Activated T-helper 2 cell treated with anti-CD3 and anti-CD28 coated beads, Interferon-gamma antibody, Interleukin-2, Interleukin-4, amounts not matched to agents 10 μg/mL and 5 μg/mL and 100 μg/mL, durations not matched to agents 14 hours and 24 hours and 36 hours (primary cell): ENCODE measurements at places on chromosomes 6 and 20. TPM values are rescaled to one million over a fixed set of nuclear protein-coding genes. Genes with fewer than 3 reads are reported as not detected.

DNA sequence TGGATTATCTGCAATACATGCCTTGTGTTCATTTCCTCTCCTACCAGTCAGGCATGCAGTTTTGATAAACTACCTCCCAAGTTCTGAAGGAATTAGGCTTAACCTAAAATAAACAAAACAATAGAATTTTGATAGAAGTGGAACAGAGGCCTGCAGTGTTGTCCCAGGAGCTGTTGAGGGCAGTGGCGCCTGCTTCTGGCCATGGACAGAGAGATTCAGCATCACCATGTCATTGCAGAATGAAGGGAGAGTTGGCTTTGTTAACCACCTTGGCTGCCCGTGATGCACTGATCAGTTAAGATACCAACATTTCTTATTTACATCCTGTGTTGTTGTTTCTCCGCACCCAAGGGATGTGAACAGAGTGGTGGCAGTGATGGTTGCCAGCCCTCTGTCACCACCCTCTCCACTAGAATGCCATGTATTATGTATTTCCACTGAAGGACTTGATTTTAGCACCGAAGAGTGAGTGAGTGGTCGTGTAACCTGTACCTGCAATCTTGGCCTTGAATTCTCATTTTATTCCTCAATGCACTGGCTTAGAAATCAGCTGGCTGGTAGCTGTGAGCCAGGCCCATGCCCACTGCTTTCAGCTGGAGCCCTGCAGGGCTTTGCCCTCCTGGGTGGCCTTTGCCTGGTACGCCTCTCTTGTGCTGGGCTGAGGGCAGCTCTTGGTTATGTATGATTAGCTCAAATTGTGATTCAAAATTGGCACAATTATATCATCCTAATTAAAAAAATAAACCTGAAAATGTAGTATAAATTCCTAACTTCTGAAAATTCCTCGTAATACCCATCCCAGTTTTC is 56.5 kb downstream of the SHLD1 start:
- no peak for DNase-seq
- peaks cover 5% of the 10 kb centered on the region for H3K36me3 ChIP-seq
- no peaks in the 10 kb centered on the region for H3K27me3 ChIP-seq
- H3K4me1 ChIP-seq, result peaks cover 20% of the 10 kb centered on the region

DNA sequence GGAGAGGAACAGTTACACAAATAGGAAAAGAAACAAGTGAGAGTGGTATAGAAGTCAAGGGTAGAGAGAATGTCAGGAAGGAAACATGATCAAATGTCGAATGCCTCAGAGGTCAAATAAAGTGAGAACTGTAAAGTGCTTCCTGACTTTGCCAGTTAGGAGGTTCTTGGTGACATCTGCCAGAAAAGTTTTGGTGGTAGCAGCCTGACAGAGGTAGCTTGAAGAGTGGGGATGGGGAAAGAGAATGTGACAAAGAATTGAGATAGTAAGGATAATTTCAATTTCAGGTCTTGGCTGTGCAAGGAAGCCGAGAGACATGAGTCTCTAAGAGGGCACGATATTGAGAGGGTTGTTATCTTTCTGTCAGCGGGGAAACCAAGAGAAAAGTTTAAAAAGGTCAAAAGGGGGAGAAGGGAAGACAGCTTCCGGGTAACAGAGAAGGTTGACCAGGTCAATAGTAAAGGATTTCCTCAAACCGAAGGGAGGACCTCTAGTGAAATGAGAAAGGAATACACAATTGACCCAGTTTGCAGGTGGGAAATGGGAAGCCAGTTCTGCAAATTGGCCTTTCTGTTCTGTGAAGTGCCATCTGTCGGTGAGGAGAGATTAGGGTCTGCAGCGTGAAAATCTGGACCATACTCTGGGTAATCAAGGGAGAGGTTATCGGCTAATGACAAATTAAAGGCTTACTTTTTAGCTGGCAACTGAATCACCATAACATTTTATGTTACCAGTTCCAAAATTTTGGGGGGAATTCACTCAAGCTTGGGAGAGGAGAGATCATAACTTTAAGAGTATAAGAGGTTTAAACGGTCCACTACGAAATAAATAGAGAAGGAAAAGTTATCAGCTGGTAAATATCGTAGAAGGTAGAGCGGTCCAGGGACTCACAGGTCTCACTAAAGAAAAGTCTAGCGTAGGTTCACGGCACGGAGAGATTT is 973 bp upstream of the BRD2 start:
- peak overlapping the region; percentile 98 for H3K27ac ChIP-seq
- no peaks in the 10 kb centered on the region for H3K27me3 ChIP-seq
- peak overlapping the region; percentile 94 for H3K4me3 ChIP-seq
- peaks cover 27% of the 10 kb centered on the region for H3K36me3 ChIP-seq
- peaks cover 30% of the 10 kb centered on the region for H3K4me1 ChIP-seq

The DDRGK1 gene
- 61.8 and 69.2 TPM in 2 replicates for total RNA-seq

The CST7 gene
- total RNA-seq, result 115 and 121 TPM in 2 replicates

DNA sequence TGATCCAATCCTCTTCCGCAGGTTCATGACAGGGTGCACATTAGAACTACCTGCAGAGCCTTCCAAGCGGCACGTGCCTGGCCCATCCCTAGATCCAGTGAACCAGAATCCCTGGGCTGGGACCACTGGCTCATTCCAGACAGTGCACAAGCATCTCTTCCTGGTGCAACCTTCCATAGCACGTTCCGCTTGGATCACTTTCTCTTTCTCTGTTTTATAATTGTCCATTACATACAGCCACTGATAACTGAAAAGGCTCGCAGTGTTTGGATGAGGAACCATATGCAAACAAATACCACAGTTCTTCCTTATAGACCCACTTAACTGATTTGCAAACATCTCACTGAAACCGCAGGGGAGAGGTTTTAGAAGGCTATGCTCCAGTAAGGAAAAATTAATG is 59.6 kb upstream of the DDR1 start:
- peaks cover 56% of the 10 kb centered on the region for H3K4me1 ChIP-seq
- DNase-seq, result no peak
- no peaks in the 10 kb centered on the region for H3K27me3 ChIP-seq
- peaks cover 42% of the 10 kb centered on the region for H3K36me3 ChIP-seq
- no peak overlapping the region for H3K27ac ChIP-seq

- DNase-seq, result no peak
- no peak overlapping the region for H3K4me3 ChIP-seq
- H3K4me1 ChIP-seq, result peaks cover 11% of the 10 kb centered on the region
- H3K36me3 ChIP-seq, result no peaks in the 10 kb centered on the region
Observed at GRCh38 chr6:127404133-127404532, 55.1 kb downstream of the KIAA0408 start.

DNA sequence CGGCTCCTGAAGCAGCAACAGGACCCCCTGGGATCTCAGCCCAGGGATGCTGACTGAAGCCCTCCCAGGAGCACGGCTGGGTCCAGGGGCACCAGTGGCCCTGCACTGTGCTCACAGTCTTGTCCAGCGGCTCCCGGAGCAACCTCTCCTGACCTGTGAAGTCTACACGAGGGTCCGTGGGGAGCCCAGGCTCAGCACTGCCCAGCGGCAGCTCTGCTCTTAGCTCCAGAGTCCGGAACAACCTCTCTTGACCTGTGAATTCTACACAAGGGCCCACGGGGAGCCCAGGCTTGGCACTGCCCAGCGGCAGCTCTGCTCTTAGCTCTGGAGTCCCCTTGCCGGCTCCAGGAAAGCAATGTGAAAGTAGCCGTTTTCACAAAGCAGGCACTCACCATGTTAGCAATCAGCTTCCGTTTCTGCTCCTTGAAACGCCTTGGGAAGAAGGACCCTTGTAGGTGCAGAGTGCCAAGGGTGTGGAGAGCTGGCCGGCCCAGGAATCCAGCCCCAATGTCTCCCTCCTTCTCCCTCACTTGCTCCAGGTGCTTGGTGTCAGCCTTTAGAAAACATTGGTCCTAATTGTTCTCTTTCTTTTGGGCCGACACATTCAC is 310.9 kb downstream of the CDH4 start:
- no peaks in the 10 kb centered on the region for H3K36me3 ChIP-seq
- DNase-seq, result no peak
- no peaks in the 10 kb centered on the region for H3K27me3 ChIP-seq
- H3K27ac ChIP-seq, result no peak overlapping the region
- H3K4me1 ChIP-seq, result no peaks in the 10 kb centered on the region

- peaks cover under 1% of the 10 kb centered on the region for H3K27me3 ChIP-seq
- H3K4me1 ChIP-seq, result no peaks in the 10 kb centered on the region
- H3K36me3 ChIP-seq, result no peaks in the 10 kb centered on the region
- no peak overlapping the region for H3K27ac ChIP-seq
Observed at GRCh38 chr20:38191654-38192053, 26.6 kb upstream of the TGM2 start.

DNA sequence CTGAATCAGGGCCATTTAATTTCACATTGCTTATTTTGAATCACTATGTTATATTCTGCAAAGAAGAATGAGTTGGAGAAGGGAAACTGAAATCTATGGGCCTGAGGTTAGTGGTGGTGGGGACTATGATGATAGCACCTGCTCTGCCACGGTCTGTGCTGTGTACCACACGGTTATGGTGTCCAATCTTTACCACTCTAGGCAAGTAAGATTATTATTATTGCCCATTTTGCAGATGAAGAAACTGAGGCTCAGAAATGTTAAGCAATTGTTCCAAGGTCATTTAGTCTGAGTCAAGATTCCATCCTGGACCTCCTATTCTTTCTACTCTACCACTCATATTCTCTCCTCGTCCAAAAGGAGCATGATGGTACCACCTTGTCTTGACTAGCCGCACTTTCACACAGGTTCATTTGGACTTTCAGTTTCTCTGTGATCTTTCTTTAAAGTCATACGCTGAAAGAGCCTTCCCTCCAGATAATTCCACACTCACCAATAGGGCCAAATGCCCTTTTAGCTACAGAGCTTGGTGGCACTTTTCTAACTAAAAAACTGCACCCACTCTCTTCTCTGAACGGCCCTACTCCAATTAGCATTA is 56.2 kb downstream of the GFOD1 start:
- no peak overlapping the region for H3K27ac ChIP-seq
- peaks cover 5% of the 10 kb centered on the region for H3K36me3 ChIP-seq
- DNase-seq, result no peak
- H3K27me3 ChIP-seq, result no peaks in the 10 kb centered on the region
- peaks cover 75% of the 10 kb centered on the region for H3K4me1 ChIP-seq
- no peak overlapping the region for H3K4me3 ChIP-seq

The AP5S1 gene
- 11.9 and 12.8 TPM in 2 replicates for total RNA-seq

GRCh38 chr20:62133051-62133845 is 9.9 kb downstream of the PSMA7 start:
- no peak overlapping the region for H3K27ac ChIP-seq
- H3K36me3 ChIP-seq, result peaks cover 90% of the 10 kb centered on the region
- peaks cover 16% of the 10 kb centered on the region for H3K4me1 ChIP-seq
- DNase-seq, result no peak
